Ascending aorta (tissue), 2 donors: ENCODE measurements at places on chromosomes 6 and 20.

DNA sequence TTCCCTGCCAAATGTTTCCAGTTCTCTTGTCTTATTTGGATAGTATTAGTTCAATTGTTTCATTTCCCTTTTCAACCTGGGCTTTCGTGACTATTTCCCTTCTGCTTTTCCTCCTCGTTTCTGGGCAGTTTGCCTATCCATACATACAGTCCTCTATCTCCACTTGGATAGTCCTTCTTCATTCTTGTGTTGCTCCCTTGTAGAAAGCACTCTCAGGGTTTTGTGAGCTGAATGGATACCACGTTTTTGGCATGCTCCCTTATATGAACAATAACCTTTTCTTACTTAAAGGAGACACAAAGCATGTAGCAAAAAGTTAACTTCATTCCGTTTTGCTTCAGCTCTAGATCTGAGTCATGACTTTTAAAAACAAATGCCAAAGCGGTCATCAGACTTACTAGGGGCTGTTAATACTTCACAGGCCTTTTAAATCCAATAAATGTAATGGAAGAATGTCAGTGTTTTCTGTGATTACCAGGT, 16.6 kb downstream of the CRYBG1 start:
- no peaks in the 10 kb centered on the region for H3K4me1 ChIP-seq
- no peaks in the 10 kb centered on the region for H3K27me3 ChIP-seq
- no peak overlapping the region for H3K4me3 ChIP-seq

- no peaks in the 10 kb centered on the region for H3K36me3 ChIP-seq
- no peak for DNase-seq
- no peak overlapping the region for H3K4me3 ChIP-seq
- H3K27ac ChIP-seq: no peak overlapping the region
These were observed 168.5 kb upstream of the ATXN1 start for GRCh38 chr6:16929809-16930208.

DNA sequence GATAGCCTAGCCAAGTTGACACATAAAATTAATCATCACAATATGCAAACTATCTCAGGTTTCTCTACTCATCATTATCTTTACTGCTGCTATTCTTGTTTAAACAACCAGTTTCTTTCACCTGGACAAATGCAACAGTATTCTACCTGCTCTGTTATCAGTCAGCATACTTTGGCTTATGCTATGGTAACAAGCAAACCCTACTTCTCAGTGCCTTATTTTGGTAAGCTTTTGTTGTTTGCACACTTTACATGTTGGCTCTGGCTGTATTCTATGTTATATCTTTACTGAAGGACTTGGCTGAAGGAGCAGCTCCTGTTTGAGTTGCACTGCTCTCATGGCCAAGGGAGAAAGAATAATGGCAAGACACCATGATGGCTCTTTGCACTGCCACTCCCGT, 463.1 kb downstream of the EPM2A start:
- no peak overlapping the region for H3K27ac ChIP-seq
- H3K4me1 ChIP-seq: no peaks in the 10 kb centered on the region
- H3K27me3 ChIP-seq: no peaks in the 10 kb centered on the region
- DNase-seq: no peak

DNA sequence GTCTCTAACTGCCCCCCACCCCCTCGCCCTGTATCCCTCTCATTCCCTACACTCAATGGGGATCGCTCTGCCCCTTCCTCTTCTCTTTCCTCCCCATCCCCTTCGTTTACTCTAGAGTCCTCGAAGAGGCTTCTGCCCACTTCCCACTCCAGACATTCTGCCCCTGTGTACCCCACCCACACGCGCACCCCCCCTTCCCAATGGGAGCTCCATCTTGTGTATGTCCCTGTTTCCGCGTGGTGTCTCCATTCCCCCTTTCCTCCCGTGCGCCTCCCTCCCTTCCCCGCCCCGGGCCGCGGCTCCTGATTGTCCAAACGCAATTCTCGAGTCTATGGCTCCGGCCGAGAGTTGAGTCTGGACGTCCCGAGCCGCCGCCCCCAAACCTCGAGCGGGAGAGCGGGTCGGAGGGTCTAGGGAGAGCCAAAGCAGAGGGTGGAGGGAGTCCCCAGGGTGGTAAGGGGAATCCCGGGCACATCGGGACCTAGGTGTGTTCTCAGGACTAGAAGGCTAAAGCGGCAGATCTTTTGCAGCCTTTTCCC, 679 bp upstream of the RING1 start:
- peaks cover 23% of the 10 kb centered on the region for H3K4me1 ChIP-seq
- H3K27ac ChIP-seq: peak overlapping the region; percentile 94
- peak overlapping the region; percentile 84 for H3K4me3 ChIP-seq
- no peak for DNase-seq
- H3K27me3 ChIP-seq: no peaks in the 10 kb centered on the region
- H3K36me3 ChIP-seq: peaks cover 12% of the 10 kb centered on the region

DNA sequence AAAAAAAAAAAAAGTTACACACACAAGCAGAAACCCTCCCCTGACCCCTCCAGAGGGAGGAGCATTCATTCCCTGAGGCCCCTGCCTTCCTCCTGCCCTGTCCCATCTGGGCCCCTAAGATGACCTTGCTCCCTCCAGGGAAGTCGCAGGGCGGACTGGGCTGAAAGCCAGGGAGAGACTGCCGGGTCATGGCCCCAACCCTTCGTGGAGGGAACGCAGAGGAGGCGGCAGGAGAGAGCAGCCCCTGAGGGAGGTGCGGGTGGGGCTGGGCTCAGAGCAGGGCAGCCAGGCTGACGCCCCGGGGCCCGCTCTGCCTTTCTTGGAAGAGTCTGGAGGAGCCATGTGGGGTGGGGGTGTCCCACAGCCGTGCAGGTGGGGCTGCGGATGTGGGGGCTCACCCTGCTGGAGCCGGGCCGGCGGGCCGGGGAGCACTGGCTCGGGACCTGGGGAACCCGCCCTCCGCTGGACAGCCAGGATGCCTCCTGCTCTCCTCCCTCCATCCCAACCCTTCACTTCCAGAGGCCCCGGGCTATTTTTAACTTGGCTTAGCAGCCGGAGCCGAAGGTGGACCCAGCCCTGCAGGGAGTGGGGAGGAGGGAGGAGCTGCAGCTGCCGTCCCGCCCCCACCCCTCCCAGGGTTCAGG, 15.0 kb upstream of the ABHD16B start:
- no peaks in the 10 kb centered on the region for H3K36me3 ChIP-seq
- H3K27me3 ChIP-seq: peaks cover 3% of the 10 kb centered on the region
- no peak for DNase-seq
- H3K27ac ChIP-seq: no peak overlapping the region
- H3K4me1 ChIP-seq: no peaks in the 10 kb centered on the region

GRCh38 chr6:142886431-142887170, 58.4 kb downstream of the HIVEP2 start:
- H3K4me3 ChIP-seq: no peak overlapping the region
- peak overlapping the region; percentile 11 for H3K27ac ChIP-seq
- peaks cover 15% of the 10 kb centered on the region for H3K4me1 ChIP-seq
- H3K27me3 ChIP-seq: no peaks in the 10 kb centered on the region

DNA sequence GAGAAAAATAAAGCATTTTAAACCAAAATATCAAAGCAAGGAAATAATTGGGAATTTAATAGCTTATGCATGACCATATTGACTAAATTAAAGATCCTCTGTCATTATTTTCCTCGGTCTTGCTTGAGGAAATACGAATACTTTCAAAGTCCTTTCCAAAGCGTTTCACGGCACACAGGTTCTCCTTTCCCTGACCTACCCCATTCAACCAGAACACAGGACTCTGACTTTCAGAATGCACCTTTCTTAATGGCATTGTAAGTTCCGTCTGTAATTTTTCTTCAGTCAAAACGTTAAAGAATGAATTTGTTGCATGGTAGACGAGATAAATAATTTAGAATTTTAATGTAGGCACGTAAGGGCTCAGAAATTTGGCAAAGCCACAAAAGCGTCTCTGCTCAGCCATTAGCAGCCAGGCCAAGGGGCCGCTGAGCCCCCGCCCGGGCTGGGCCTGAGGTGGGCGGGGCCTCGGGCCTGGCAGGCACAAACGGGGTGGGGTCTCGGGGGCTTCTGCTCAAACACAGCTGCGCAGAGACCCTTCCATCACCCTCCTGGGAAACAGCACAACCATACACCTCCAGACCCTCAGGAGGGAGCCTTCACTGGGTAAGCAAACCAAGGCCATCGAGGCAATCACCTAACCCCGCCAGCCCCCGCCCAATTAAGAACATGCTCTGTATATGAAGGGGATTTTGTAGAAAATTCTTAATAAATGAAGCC, 3.4 kb downstream of the NEDD9 start:
- H3K4me3 ChIP-seq: peak overlapping the region; percentile 77
- H3K4me1 ChIP-seq: peaks cover 23% of the 10 kb centered on the region
- no peaks in the 10 kb centered on the region for H3K27me3 ChIP-seq
- peaks cover 13% of the 10 kb centered on the region for H3K36me3 ChIP-seq
- H3K27ac ChIP-seq: peak overlapping the region; percentile 95

- DNase-seq: no peak
- no peak overlapping the region for H3K4me3 ChIP-seq
- no peaks in the 10 kb centered on the region for H3K36me3 ChIP-seq
- H3K27ac ChIP-seq: no peak overlapping the region
- H3K27me3 ChIP-seq: no peaks in the 10 kb centered on the region
These were observed 686.6 kb upstream of the GJE1 start for GRCh38 chr6:141445928-141446628.

DNA sequence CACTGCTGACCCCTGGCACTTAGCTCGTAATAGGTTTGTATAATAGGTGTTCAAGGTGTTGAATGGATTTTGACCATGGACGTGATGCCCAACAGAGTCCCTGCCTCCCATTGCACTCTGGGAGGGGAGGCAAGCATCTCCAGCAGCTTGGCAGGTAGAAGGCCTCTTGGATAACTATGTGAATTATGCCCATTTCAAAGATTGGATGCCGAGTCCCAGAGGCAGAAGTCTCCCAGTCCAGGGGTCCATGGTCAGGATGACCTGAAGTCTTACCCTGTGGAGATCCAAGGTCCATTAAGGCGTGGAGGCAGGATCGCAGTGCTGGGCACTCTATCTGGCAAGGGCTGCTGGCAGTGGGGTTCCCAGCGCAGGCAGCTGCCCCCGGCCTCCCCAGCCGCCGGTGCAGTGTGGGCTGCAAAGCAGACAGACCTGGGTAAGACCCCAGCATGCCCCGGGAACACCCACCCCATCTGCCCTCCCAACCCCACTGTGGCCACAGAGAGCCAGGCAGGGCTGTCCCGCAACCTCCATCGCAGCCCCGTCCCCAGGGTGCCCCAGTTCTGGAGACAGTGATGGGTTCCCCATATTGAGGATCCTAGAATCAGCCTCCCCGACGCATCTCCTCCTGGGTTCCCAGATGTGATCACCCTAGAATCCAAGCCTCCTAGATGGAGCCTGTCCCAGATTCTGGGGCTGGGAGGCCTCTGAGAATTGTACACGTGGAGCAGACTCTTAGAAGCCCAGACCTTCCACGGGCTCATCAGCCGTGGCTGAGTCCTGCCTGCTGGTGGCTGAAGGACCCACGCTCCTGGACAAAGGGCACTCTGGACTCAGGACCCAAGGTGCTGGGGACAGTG, 44.6 kb downstream of the APCDD1L start:
- no peaks in the 10 kb centered on the region for H3K4me1 ChIP-seq
- H3K36me3 ChIP-seq: peaks cover 3% of the 10 kb centered on the region
- no peak overlapping the region for H3K4me3 ChIP-seq
- no peak overlapping the region for H3K27ac ChIP-seq
- DNase-seq: no peak
- H3K27me3 ChIP-seq: no peaks in the 10 kb centered on the region

- H3K27me3 ChIP-seq: no peaks in the 10 kb centered on the region
- H3K27ac ChIP-seq: no peak overlapping the region
- no peak overlapping the region for H3K4me3 ChIP-seq
These were observed 410.0 kb downstream of the PLCB1 start for GRCh38 chr20:8542110-8542486.
